Common myeloid progenitor, CD34-positive (primary cell): ENCODE measurements at places on chromosomes 7 and 10.
A peak's percentile ranks its signal among the peaks of the same experiment; 100 is the strongest.

DNA sequence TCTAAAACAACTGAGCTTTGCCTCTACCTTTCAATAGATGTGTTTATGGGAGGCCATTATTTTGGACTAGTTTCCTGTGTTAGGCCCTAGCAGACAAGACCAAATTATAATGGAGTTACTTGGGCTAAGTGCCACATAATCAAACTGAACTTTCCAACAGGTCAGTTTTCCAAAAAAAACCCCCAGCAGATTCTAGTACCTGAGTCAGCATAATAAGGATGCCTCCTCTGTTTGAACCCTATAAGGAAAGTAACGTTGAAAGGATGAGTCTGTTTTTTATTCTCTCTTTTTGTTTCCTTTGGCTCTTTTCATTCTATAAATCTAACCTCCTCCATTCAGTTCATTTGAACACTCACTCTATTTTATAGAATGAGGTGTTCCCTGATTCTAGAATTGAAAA lies 148.1 kb upstream of the FAM3C start:
- no peak for DNase-seq

DNA sequence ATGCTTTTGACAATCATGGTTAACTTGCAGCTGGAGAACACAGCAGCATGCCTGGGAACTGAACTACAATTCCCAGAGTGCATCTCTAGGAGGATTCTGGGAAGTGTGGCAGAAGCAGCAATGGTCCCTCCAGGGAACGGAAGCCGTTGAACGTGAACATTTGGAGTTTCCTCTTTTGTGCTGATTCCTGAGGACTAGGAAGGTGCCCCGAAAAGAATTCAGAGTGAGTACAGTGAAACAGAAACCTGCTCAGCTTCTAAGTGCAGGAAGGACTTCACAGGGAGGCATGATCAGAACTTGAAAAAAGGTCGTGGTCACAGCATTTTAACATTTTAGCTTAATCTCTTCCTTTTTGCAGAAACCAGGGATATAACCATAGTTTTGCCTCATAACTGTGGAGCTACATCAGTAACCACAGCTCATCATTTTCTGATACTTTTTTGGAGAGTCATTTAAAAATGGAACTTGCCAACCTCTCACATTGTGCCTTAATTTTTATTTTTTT lies at the start of gene NUDT13:
Gene NUDT13, plus strand, starts transcription at position 111 of the 505 bp plus-strand sequence. CDS start 3,911 bp downstream, outside the sequence.
- DNase-seq: peak; percentile 85

GRCh38 chr10:22244001-22244400 lies 26.2 kb upstream of the EBLN1 start:
- no peak for DNase-seq

- no peak for DNase-seq
These were observed 4.9 kb downstream of the HYAL4 start for GRCh38 chr7:123849855-123850254.

- DNase-seq: no peak
These were observed 38.7 kb upstream of the MTPAP start for GRCh38 chr10:30387646-30388243.

DNA sequence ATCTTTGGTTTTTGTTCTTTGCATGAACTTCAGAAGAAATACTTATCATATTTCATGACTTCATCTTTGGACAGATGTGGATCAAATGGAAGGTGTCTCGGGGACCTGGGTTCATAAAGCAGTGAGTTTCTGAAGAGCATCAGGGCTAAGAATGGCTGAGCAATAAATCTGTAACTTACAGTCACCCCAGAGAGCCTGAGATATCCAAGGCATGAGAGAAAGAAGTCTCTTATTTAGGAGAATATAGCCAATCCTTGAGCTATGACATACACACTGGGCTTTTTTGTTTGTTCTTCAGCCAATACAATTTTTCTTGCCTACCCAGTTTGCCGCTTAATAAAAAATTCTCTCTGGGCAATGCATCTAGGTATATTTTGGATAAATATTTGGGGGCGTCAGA lies 252.6 kb upstream of the INHBA start:
- no peak for DNase-seq

GRCh38 chr10:98664329-98665042 lies 217.8 kb upstream of the HPS1 start:
- peak; percentile 64 for DNase-seq
